ENCODE measurements at places on chromosomes 2 and 18.
A peak's percentile ranks its signal among the peaks of the same experiment; 100 is the strongest.

DNA sequence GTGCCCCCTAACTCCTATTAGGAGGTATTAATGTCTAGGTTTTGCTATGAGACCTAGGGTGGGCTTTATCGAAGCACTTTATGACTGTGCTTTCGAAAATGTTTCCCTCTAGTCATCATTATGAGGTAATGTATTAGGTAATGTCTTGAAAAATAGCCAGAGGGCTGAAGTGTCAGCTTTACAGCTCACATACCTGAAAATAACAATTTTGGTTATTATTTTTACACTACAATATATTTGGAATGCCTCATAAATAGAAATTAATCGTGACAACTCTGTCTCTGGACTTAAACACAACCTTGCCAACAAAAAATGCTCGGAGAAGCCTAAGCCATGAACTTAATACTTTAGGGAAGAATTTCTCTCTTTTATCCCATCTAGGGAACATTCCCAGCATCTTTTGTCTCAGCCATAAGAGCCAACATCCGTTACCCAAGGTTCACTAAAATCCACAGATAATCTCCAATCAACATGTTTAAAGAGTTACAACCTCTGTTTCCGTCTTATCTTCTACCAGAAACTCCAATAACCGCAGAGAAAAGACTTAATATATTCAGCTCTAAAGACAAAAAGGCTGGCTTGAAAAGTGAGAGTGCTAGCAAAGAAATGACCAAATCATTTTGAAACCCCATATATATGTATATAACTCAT, 130.9 kb upstream of the RND3 start:
- no peak for DNase-seq

DNA sequence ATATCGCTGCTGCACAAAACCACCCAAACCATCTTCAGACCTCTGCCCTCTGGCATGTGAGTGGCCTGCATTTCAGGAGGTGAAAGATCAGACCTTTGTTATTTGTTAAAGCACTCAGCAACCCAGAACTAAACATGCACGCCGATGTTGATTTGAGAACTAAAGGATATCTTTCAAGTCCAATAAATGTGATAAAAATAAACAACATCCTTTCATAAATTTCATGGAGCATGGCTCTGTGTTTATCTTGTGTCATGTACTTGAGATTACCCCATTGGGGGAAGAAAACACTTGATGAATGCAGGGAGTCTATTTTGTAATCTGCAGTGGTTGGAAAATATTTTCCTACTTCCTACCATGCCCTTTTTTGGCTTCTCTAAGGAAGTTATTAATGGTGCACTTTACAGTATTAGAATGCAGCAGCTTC, 70.8 kb upstream of the GATA6 start:
- no peak for DNase-seq

- no peak for DNase-seq
Measured at GRCh38 chr2:47876912-47877311, 29.4 kb downstream of the FBXO11 start.

- no peak for DNase-seq
Measured at GRCh38 chr2:218422403-218423086, 3.6 kb downstream of the VIL1 start.

GRCh38 chr2:55768991-55769390, 75.3 kb upstream of the PNPT1 start:
- DNase-seq = no peak

GRCh38 chr2:232458051-232458660, 2.2 kb downstream of the ALPI start:
- DNase-seq = no peak

- no peak for DNase-seq
Measured at GRCh38 chr2:181124497-181124896, 144.1 kb downstream of the UBE2E3 start.

GRCh38 chr2:214737188-214737587, 72.3 kb downstream of the BARD1 start:
- DNase-seq = no peak

- no peak for DNase-seq
Measured at GRCh38 chr18:61714421-61714820, 178.4 kb downstream of the RNF152 start.

GRCh38 chr2:177783835-177784744, 288.5 kb downstream of the PDE11A start:
- DNase-seq = peak; percentile 26

Data from CD4-positive, alpha-beta T cell treated with Interleukin-6 at 100 ng/mL for 8 hours (primary cell).